Muscle of arm (tissue), 14 donors: ENCODE measurements at places on chromosomes 1 and 21.

GRCh38 chr1:163094589-163094988, 25.4 kb downstream of the RGS4 start:
- DNase-seq = no peak

- DNase-seq = no peak
Measured at GRCh38 chr1:22500058-22500457, 48.4 kb downstream of the ZBTB40 start.

- no peak for DNase-seq
Measured at GRCh38 chr1:37845786-37846185, 13.6 kb downstream of the MTF1 start.

GRCh38 chr21:35244514-35244913, 195.4 kb upstream of the RUNX1 start:
- no peak for DNase-seq

DNA sequence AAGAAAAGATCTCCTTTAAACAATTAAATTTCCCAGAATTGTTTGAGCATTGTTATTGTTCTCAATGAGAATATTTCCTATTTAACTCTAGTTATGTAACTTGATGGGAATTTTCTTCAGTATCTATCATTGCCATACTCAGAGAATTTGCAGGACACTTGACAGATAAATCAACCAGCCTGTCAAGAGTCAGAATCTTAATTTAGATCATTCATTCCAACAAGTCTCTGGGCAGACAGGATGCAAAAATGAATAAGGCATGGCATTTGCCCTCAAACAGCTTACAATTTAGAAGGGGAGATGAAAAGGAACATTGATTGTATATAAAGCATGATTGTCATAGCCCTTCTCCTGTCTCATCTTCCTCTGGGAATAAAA, 7.3 kb upstream of the DISC1 start:
- no peak for DNase-seq

DNA sequence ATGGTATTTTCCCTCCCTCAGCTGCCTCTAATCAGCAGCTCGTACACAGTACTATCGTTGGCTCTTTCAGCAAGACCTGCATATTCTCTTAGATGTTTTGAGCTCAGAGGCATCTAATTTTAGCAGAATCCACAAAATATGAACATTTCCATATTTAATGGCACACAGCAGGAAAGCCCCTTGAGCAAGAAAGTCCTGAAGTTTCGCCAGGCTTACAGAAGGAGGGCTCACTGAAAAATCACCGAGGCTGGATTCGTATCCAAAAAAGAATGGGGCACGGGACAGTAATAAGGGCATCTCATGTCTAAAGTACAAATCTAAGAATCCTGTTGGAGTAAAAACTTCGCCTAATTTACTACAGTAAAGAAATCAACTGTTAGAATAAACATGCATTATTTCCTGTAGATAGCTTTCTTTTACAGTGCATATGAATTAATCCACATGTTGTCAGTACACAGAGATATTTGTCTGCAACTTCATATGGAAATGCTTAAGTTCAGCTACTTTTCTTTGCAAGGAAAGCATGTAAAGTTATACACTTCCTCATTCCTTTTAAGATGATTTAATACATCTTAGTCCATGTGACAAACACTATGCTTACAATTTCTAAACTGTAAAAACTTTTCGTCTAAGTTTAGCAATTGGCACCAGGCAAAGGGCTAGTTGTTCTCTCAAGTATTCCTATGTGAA, 1205.3 kb upstream of the ADGRL4 start:
- peak; percentile 25 for DNase-seq

DNA sequence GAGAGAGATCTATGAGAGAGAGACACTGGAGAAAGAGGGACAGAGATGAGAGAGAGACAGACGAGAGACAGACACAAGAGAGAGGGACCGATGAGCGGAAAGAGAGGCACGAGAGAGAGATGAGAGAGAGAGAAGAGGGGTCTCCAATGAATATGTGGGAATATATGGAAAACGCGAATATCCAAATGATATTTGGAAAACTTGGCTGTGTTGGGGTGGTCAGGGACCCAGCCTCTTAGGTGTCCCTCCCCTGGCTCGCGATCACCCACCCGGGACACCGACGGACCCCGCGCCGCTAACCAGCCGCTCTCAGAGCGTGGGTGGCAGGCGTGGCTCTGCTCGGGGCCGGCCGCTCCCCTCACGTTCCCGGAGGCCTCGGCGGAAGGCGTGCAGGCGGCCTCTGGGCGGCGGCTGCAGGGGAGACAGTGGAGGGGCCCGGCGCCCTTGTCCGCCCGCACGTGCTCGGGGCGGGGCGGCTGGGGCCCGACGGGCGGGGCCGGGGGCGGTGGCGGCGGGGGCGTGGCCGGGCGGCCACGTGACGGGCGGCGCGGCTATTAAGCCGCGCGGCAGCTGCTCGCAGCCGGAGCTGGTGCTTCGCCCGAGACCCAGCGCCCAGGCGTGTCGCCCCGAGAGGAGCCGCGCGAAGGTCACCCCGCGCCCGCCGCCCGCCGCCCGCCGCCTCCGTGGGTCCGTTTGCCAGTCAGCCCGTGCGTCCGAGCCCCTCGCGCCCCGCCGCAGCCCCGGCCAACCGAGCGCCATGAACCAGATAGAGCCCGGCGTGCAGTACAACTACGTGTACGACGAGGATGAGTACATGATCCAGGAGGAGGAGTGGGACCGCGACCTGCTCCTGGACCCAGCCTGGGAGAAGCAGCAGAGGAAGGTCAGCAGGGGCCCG, at the start of gene ACTN2:
ACTN2 (plus strand) TSS at position 583 of the 898 bp plus-strand sequence; CDS start at position 758, 175 bp downstream.
- no peak for DNase-seq

- DNase-seq = no peak
Measured at GRCh38 chr1:108049178-108049819, 84.3 kb upstream of the VAV3 start.

DNA sequence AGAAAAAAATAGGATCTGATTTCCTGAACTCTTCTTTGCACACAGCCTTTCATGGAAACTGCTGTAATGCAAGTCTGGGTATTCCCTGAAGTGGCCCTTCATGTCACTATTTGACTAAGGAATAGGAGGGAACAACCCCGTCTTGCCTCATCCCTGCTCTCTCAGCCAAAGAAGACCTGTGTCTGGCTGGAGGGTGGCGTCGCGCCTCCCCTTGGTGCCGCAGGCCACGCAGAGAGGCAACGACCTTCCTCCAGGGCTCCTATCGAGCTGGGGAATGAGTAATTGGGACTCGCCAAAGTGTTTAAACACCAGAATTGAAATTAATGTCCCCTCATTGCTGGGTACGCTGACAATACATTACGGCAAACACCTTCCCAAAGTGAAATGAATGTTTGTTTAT, 129.8 kb downstream of the PBX1 start:
- DNase-seq = no peak

GRCh38 chr1:118116401-118116800, 68.6 kb downstream of the SPAG17 start:
- peak; percentile 89 for DNase-seq

- no peak for DNase-seq
Measured at GRCh38 chr1:30353637-30354036, 369.7 kb downstream of the MATN1 start.

DNA sequence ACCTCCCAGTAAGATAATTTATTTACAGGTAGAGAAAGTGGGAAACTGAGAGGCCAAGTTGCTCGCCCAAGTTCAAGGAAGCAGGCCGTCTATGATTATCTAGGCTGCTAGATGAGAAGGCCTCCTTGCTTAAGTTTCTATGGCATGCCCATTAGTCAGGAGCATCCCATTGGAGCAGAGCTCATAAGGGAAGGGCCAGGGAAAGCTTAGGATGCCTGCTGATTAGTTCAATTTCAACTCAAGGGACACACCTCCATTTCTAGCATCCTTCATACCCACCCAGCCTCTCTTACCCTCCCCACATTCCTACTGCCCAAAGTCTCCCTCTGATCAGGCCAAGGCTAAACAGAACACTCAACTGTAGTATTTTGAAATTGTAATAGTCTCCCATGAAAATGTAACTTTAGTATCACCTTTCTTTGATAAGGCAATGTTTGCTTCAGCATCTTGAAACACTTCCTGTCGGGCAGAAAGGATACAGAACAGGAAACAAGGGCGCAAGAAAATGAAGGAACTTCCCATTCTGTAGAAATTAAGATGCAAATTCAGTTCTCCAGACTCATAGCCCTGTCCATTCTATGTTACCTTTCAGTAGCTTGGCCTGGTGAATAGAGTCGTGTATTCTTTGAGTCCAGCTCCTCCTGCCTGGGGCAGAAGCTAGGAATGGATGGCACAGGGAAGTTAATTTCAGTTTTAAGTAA, 46.3 kb upstream of the TARBP1 start:
- DNase-seq = no peak

DNA sequence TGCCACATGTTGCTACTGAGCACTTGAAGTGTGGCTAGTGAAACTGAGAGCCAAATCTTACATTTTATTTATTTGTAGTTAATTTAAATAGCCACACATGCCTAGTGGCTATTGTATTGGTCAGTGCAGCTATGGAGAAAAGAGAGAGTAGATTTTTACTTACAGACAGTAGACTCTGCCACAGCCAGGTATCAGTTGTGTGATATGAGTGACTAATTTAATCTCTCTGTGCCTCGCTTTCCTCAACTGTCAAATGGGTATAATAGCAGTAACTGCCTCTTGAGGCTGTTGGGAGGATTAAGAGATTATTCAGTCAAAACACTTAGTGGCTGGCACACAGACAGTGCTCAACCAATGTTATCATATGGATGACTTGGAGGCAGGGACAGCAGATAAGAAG, 49.0 kb downstream of the UBE2T start:
- DNase-seq = no peak

GRCh38 chr1:88061492-88062177, 622.4 kb upstream of the PKN2 start:
- no peak for DNase-seq

DNA sequence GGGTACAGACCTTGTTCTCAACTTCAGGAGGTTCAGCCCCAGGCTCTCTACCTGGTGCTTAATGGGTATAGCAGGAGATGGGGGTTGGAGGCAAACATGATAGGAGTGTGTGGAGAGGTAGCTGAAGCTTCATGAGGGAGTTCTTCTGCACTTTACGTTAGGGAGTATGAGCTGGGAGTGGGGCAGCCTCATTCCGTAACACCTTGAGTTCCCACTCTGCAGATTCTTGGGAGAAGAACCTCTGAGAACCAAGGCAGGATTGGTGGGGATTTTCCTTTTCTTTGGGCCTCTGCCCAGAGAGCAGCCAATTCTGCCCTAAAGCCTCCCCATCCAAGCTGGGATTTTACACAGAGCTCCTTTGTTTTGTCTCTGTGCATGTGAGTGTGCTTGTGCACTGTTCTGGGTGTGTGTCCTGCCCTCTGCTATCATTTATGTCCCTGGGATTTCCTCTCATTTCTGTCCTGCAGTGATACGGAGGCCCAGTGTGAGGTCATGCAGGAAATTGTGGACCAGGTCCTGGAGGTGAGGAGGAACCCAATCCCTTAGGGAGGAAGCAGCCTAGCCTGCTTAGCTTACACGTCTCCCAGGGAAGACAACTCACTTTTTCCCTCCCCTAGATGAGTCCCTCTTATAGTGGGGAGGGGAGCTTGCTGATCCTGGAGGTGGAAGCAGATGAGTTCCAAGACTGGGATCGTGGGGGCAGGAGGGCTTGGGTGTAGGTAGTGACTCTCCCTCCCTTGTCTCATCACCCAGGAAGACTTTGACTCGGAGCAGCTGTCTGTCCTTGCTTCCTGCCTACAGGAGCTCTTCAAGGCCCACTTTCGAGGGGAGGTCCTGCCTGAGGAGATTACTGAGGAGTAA, 11.6 kb upstream of the SLC27A3 start:
- DNase-seq = no peak

DNA sequence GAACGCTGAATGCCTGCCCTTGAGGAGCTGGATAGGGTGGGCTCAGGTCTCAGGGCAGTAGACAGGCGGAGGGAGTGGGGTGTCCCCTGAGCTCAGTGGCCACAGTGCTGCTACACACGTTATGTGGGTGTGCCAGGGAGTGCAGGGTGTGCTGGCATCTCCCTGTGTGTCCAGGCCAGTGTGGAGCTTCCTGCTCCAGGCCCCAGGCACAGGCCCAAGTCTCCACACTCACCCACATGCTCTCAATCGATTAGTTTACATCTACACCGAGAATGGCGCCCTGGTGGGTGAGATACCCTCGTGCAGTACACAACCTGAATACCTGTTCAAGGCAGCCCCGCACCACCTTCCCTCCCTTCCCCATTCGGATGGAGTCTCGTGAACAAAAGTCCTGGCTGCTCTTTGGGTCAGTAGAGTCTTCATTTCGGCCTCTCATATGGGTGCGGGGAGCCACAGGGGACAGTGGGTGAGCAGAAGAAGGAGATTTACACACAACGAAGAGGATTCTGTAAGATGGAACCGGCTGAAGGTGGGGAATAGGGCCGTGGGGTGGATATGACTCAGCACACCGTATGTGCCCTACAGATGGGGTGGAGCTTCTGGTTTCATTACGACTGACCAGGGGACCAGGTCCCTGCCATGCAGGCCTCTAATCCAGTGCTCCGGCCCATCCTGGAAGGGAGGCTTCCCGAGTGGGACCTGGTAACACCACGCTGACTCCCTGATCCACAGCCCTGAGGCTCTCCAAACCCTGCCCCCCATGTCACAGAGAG, 93.3 kb downstream of the SPSB1 start:
- DNase-seq = no peak
